ENCODE measurements at places on chromosomes 4 and X.

GRCh38 chrX:914206-914605, 283.6 kb downstream of the SHOX start:
- no peak for DNase-seq

DNA sequence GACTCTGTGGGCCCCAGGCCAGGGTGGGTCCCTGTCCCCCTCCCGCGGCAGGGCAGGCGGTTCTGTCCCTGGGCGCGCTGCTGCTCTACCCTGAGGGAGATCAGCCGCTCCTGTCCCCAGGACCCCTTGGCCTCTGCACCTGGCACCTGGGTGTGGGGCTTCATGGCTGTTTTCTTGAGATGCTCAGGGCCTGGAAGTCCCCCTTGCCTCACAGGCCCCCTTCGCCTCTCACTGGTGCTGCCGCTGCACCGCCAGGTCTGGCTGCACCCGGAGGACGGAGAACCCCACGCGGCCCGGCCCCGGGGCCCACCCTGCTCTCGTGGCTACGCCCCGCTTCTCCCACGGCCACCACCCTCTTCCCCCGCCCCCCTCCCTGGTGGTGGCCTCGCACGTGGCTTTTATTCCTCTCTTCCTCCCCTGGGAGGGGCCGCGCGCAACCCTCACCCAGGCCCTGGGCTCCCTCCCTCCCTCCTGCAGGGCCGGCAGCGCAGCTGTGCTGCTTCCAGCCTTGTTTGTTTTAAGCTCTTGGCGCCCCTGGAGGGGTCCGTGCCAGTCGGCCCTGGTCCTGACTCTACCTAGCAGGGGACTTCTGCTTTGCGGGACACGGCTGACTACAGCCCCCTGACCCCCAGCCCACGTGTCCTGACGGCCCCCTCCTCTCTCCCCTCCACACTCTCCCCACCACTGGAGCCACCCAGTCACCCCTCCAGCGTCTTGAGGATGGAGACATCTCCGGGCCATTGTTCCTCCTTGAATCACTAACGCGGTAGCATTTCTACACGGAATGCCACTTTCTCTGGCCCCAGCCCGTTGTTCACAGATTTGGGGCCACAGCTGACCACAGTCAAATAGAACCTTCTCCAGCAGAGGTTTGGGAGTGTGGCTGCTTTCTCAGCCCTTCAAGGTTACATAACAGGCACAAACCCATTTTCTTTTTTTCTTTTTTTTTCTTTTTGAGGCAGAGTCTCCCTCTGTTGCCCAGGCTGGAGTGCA, 20.6 kb upstream of the CLDN24 start:
- no peak for DNase-seq

- DNase-seq, result no peak
Observed at GRCh38 chr4:107666134-107666533, 53.9 kb downstream of the PAPSS1 start.

GRCh38 chrX:121876305-121876704, 828.9 kb downstream of the GLUD2 start:
- DNase-seq, result no peak

DNA sequence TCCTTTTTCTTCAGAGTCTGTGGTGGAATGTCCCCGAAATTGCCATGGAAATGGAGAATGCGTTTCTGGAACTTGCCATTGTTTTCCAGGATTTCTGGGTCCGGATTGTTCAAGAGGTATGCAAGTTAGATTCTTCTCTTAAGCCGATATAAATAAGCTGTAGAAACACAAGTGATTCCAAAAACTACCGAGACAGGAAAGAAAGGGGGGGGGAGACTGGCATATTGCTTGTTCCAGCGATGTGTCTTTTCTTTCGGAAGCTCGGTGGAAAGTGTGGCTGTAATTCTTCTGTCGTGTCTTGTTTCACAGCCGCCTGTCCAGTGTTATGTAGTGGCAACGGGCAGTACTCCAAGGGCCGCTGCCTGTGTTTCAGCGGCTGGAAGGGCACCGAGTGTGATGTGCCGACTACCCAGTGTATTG, 236.9 kb downstream of the DCTD start:
- DNase-seq, result no peak

DNA sequence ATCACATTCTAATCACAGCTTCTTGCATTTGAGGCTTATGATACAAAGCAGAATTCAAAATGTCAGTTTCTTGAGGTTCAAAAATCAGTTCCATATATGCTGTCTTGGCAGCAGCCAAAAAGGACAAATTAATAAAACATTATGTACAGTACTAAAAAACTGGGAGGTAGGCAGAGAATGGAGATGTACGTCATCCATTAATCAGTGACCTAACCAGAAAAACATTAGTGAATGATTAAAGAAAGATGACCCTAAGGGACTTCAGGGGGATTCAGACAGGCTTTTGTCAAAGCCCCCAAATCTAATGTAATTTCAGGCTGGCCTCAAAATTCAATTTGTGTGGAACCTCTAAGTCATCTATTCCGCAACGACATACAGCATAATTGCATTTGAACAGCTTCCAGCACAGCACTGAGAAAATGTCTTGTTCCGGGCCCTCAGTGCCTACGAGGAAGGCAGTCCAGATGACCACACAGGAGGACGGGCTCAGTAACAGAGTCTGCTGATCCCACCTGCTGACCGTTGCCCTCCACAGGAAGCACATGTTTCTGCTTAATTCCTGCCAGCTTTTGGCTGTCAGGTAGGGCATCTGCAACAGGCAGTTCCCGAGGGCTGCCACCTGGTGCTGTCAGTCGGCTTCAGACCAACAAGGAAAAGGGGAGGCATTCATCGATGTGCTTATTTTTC, 83.8 kb upstream of the HHIP start:
- no peak for DNase-seq

DNA sequence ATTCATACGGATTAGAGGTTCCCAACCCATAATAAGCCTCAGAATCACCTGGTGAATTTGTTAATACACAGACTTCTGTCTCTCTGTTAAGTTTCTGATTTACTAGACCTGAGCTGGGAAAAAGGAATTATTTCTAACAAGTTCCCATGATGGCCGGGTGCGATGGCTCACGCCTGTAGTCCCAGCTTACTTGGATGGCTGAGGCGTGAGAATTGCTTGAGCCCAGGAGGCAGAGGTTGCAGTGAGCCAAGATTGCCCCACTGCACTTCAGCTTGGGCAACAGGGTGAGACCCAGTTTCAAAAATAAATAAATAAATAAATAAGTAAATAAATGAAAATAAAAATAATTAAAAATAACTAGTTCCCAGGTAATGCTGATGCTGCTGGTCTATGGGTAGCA, 412.3 kb downstream of the GALNTL6 start:
- no peak for DNase-seq

DNA sequence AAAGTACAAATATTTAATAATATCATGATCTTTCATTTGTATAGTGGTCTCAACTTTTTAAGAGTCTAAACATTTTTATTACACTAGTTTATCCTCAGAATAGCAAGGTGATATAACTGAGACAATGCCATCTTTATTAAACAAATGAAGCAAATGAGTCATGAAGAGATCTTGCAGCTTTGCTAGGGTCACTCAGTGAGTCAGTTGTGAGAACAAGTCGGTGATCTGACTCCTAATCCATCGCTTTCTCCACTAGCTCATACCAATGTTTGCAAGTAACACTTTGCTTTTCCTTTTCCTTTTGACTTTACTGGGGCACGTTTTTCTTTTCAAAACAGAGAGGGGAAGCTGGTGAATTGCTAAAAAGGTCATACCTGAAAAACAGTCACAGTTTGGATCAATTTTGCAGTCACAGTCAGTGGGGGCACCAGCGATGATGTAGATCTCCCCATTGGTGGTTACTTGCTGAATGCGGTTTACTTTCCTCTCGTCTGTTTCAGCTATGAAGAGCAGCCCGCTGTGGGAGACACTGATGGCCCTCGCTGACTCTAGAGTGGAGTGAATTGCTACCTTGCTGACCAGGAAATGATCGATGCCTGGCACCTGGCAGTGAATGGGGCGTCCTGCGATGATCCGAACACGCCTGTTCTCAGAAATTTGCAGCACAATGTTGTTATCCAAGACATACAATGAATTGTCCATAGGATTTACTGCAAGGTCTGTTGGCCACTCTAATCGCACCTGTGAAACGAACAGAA, 75.7 kb downstream of the SH2D1A start:
- no peak for DNase-seq

DNA sequence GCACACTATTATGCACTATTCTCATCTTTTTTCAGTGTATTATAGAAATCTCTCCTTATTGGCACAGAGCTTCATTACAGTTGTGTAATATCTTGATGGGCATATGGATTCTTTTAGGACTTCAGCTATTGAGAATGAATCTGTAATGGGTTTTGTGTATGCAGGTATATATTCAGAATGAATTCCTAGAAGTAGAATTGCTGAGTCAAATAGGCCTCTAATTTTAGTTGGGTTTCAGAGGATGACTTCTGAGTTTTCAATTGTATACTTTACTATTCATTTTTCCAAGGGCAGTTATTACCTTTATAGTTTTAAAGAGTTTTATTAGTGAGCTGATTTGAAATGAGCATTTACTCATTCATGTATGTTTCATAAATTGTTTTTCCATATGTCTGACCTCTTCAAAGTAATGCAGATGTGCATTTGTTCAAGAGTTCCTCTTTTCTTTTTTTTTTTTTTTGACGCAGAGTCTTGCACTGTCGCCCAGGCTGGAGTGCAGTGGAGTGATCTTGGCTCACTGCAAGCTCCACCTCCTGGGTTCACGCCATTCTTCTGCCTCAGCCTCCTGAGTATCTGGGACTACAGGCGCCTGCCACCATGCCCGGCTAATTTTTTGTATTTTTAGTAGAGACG, 19.5 kb downstream of the CASP6 start:
- no peak for DNase-seq

DNA sequence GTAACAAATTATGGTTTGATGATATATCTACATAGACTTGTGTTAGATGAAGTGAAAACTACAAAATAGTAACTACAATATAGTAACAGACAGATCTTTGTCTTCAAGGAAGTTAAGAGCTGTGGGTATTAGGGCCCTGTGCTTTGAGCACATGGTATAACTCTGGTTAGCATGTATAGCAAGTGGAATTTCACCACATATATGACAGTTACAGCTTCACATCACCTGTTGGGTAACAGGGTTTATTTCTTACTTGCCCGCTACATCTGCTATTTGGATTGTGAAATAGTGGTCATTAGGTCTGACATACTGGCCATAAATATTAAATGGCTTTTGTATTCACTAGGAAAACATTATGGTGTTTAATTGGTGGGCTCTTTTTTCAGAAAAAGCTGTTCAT, 20.2 kb downstream of the OFD1 start:
- no peak for DNase-seq

- DNase-seq, result no peak
Observed at GRCh38 chr4:119136546-119136945, 914 bp downstream of the MYOZ2 start.

- DNase-seq, result no peak
Observed at GRCh38 chr4:154465085-154465484, 26.5 kb downstream of the DCHS2 start.
